Hematopoietic multipotent progenitor cell treated with erythropoietin and hydrocortisone succinate and interleukin-3 and kit ligand, for 8 days (in vitro differentiated cells): ENCODE measurements at places on chromosomes 3 and 15.

DNA sequence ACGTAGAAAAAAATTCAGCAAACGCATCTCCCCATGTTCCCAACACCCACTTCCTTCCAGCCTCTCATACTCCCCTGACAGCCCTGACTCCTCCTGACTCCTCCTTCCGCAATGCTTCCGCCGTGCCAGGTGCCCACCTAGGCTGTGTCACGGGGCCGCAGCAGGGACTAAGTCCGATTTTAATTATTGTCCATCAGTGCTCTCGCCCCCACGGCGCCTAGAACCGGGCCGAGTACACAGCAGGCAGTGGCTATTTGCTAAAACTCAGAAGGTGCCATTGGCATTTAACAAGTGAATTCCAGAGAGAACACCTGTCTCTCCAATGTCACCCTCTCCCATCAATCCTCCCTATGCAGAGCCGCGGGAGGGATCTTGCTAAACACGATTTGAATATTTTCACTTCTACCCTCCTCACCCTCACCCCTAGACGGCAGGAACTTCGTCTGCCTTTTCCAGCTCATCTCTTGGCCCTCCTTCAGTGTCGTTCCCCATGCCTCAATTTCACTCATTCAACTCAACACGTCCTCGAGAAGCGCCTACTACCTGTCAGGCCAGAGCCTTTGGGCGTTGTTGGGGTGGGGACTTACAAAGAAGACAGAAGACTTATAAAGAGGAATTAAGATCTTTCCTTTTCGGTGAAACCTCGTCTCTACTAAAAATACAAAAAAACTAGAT is 11.5 kb upstream of the SHF start:
- peak; percentile 58 for DNase-seq

GRCh38 chr15:68154923-68155559 is 50.1 kb downstream of the CALML4 start:
- DNase-seq = peak; percentile 75

GRCh38 chr3:172711454-172711795 is 558 bp upstream of the NCEH1 start:
- DNase-seq = no peak

DNA sequence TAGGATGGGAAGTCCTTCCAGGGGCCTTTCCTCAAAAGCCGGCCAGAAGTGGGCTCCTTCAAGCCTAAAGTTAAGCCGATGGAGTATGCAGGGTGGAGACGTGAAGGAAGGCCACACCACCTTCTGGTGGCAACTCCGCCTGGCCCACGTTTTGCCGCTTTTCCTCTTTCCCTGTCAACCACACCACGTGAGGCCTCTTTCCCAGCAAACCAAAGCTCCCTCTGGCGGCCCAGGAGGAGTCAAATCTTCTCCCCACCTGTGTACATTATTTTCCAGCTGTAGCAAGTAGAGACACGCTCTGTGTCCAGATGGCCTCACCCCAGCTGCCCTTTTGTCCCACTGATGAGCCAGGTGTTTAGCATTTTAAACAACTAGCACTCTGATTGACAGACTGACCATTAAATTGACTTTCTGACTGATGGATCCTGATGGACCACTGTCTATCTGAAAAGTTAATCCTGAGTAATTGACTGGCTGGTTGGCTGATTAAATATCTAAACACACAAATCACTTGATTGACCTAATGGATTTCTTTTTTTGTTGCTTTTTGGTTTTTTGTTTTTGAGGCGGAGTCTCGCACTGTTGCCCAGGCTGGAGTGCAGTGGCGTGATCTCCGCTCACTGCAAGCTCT is 59.6 kb upstream of the ZBTB38 start:
- DNase-seq = peak; percentile 30

DNA sequence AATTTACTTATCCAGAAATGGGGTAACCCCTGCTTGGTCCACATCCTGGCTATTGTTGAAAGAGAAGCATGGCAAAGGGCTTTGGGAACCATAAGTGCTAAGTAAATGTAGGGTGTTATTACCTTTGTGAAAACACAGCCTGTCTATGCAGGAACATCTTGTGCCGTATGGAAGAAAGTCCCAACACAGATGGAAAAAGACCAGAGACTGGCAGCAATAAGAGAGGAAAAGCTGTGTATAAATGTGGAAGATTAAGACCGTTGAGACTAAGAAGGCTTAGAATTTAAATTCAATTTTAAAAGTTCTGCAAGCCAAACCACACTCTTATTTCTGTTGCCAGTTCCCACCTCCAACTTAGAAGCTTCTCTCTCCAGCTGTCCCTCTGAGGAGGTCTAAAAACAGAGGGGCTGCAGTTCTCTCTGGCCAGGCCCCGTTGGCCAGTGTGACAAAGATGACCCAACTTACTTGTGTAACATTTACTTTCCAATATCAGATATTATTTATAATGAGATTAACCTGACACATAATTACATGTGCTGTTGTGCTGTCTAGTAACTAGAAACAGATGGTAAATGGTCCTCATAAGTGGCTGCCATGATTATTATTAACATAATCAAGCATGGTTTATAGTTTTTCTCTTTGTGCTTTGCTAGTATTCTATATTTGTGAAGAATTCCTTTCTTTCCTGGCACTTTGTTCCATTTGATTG is 7.0 kb downstream of the MINDY4B start:
- no peak for DNase-seq

GRCh38 chr3:68972358-68972979 is 40.1 kb upstream of the TAFA4 start:
- DNase-seq = peak; percentile 69

GRCh38 chr3:14286887-14287500 is 108.4 kb downstream of the LSM3 start:
- no peak for DNase-seq

GRCh38 chr3:74561881-74562280 is 52.6 kb downstream of the CNTN3 start:
- no peak for DNase-seq

GRCh38 chr3:51963951-51964451 is 3.3 kb downstream of the PCBP4 start:
- no peak for DNase-seq

GRCh38 chr15:38899300-38899699 is 334.7 kb upstream of the RASGRP1 start:
- DNase-seq = no peak

DNA sequence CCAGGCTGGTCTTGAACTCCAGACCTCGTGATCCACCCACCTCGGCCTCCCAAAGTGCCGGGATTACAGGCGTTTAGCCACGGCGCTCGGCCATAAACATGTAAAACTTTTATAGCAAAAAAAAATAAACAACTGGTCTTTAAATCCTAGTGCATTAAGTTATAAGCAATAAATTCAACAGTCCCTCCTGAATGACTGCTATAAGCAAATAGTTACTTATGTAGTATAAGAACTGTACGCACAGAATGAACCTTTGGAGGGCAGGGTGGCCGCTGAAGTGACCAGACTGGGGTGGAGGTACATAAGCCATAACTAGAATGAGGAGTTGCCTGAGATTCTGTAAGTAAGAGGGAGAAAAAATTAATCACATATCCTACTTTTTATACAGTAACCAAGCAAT is 12.6 kb downstream of the CCDC14 start:
- no peak for DNase-seq

- no peak for DNase-seq
Measured at GRCh38 chr3:73136941-73137340, 75.5 kb downstream of the EBLN2 start.

GRCh38 chr3:169289273-169289672 is 374.2 kb downstream of the MECOM start:
- no peak for DNase-seq
